ENCODE measurements at places on chromosomes 3 and 15. TPM values are rescaled to one million over a fixed set of nuclear protein-coding genes. Genes with fewer than 3 reads are reported as not detected.

GRCh38 chr3:48400824-48401433, 28.9 kb downstream of the FBXW12 start:
- H3K4me1 ChIP-seq, result no peaks in the 10 kb centered on the region
- no peaks in the 10 kb centered on the region for H3K27me3 ChIP-seq
- H3K27ac ChIP-seq, result no peak overlapping the region

DNA sequence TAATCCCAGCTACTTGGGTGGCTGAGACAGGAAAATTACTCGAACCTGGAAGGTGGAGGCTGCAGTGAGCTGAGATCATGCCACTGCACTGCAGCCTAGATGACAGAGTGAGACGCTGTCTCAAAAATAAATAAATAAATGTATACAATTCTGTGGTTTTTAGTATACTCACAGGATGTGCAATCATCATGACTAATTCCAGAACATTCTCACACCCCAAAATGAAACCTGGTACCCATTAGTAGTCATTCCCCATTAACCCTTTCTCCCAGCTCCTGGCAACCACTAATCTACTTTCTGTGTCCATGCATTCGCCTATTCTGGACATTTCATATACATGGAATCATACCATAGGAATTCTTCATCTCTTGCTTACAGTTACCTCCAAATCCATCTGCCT, 44.5 kb downstream of the LRRFIP2 start:
- H3K4me3 ChIP-seq, result no peak overlapping the region
- H3K27ac ChIP-seq, result no peak overlapping the region
- H3K27me3 ChIP-seq, result no peaks in the 10 kb centered on the region

- no peaks in the 10 kb centered on the region for H3K27me3 ChIP-seq
- peaks cover 2% of the 10 kb centered on the region for H3K36me3 ChIP-seq
- no peak for DNase-seq
- H3K4me1 ChIP-seq, result no peaks in the 10 kb centered on the region
- no peak overlapping the region for H3K4me3 ChIP-seq
These were observed 642.0 kb upstream of the KCNMB2 start for GRCh38 chr3:177894081-177894728.

GRCh38 chr3:18008706-18009368, 266.4 kb upstream of the TBC1D5 start:
- H3K27me3 ChIP-seq, result no peaks in the 10 kb centered on the region
- H3K36me3 ChIP-seq, result no peaks in the 10 kb centered on the region
- H3K4me3 ChIP-seq, result no peak overlapping the region
- no peaks in the 10 kb centered on the region for H3K4me1 ChIP-seq

GRCh38 chr15:66603301-66604179, 37.7 kb upstream of the LCTL start:
- H3K4me1 ChIP-seq, result peaks cover 1% of the 10 kb centered on the region
- no peak overlapping the region for H3K27ac ChIP-seq
- no peak overlapping the region for H3K4me3 ChIP-seq
- peak; percentile 77 for DNase-seq

- no peaks in the 10 kb centered on the region for H3K27me3 ChIP-seq
- no peak for DNase-seq
- H3K4me1 ChIP-seq, result peaks cover 60% of the 10 kb centered on the region
- peak overlapping the region; percentile 94 for H3K4me3 ChIP-seq
- peaks cover 11% of the 10 kb centered on the region for H3K36me3 ChIP-seq
These were observed 1.8 kb downstream of the ICE2 start for GRCh38 chr15:60477164-60477563.

DNA sequence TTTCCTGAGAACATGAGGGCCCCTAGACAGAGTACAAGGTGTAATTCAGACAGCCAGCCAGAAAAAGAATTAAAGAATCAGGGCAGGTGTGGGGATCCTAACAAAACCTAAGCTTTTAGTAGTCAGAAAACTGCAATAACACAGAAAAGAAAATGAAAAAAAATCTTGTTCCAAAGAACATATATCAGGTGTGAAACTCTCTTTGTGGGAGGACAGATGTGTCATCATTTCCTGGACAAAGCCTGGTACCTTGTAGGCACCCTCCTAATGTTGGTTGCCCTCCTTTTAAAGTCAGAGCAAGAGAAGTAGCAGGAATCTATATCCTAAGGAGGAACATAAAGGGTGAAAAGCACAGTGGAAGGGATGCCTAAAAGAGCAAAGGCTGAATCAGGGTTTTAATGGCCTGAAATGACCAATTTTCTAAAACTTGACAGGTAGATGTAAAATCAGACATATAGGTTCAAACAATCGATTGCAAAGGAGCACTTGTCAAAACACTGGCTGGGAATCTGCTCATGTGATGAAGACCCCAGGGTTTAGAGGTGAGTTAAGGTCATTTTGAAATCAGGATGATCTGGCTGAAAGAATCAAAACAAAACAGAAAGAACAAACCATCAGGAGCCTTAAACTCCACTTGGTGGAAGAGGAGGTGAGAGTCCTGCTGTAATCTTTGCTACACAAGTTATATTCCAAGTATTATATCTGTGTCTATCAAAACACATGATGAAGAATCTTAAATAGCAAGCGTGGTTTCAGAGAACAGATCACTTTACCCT, 54.9 kb downstream of the TGFBR2 start:
- peak overlapping the region; percentile 94 for H3K27ac ChIP-seq
- H3K4me3 ChIP-seq, result peak overlapping the region; percentile 80
- no peak for DNase-seq
- H3K4me1 ChIP-seq, result peaks cover 94% of the 10 kb centered on the region

DNA sequence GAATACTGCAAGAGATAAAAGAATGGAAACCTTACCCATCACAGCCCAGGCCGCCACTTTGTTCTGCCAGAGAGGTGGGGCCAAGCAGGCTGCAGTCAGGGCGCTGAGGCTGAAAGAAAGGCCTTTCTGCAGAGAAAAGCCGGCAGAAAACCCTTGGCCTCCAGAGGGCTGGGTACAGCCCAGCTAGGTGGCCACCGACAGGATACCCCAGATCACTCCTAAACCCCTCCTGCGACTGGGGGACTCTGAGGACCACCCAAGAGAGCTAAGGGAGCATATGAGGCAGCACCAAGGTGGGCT, 69.3 kb downstream of the SMAD6 start:
- no peaks in the 10 kb centered on the region for H3K4me1 ChIP-seq
- no peak overlapping the region for H3K27ac ChIP-seq
- no peaks in the 10 kb centered on the region for H3K36me3 ChIP-seq
- peaks cover 5% of the 10 kb centered on the region for H3K27me3 ChIP-seq
- H3K4me3 ChIP-seq, result no peak overlapping the region

DNA sequence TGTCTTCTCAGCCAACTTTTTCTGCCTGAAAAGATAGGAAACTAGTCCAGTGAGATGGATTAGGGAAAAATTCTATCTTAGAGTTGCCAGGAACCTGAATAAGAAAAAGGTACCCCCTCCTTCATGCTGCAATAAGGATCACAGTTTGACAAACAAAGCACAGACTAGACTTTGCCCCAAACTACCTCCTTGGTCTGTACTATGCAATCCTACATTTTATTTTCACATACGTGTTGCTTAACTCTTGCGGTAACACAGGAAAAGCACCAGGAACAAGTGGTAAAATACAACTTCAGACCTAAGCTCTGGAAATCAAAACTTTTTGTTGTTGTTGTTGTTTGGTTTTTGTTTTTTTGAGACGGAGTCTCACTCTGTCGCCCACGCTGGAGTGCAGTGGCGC, 11.3 kb upstream of the IL12A start:
- no peaks in the 10 kb centered on the region for H3K36me3 ChIP-seq
- no peak for DNase-seq

- H3K27ac ChIP-seq, result no peak overlapping the region
- H3K4me1 ChIP-seq, result peaks cover 75% of the 10 kb centered on the region
- no peaks in the 10 kb centered on the region for H3K27me3 ChIP-seq
- no peaks in the 10 kb centered on the region for H3K36me3 ChIP-seq
- H3K4me3 ChIP-seq, result no peak overlapping the region
- no peak for DNase-seq
These were observed 71.5 kb downstream of the GSK3B start for GRCh38 chr3:120022729-120023128.

DNA sequence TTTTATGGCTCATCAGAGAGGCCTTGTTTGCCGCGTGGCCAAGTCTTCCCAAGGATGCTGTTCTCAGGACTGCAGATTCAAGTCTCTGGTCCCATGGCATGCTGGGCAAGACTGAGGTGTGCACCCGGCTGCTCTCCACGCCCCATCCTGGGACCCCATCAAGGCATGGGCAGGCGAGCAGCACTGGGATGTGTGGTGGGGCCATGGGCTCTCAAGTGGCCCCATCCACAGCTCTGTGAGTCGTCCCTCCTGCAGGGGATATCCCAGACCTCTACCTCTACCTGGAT, 13.1 kb upstream of the GP9 start:
- no peak for DNase-seq
- H3K4me3 ChIP-seq, result no peak overlapping the region
- H3K27ac ChIP-seq, result no peak overlapping the region
- H3K27me3 ChIP-seq, result no peaks in the 10 kb centered on the region
- peaks cover 4% of the 10 kb centered on the region for H3K4me1 ChIP-seq

LRRC2 gene
- total RNA-seq, result not detected

GOLGA6L7 gene
- total RNA-seq, result not detected

SNX1 gene
- 113 TPM for total RNA-seq

Measured in activated T-cell treated with anti-CD3 and anti-CD28 coated beads, Interleukin-2, amount 50 U/mL, for 72 hours (primary cell).